ENCODE measurements at places on chromosomes 1 and 21. TPM values are rescaled to one million over a fixed set of nuclear protein-coding genes. Genes with fewer than 3 reads are reported as not detected.

Gene CR1
- 0.09 TPM for total RNA-seq

Gene FCGR1A
- not detected for total RNA-seq

Gene IL10RB
- total RNA-seq: 36.4 TPM

Gene S100A11
- 252 TPM for total RNA-seq

Gene HIVEP3
- 22.8 TPM for total RNA-seq

Gene CD48
- total RNA-seq: 215 TPM

Gene DEPDC1
- total RNA-seq: 18.0 TPM

Gene LY9
- 19.0 TPM for total RNA-seq

Gene SEMA4A
- 80.3 TPM for total RNA-seq

Gene KIF2C
- 134 TPM for total RNA-seq

Gene DHX9
- total RNA-seq: 94.6 TPM

Gene WLS
- total RNA-seq: not detected

Gene USP1
- total RNA-seq: 84.3 TPM

Gene SLC5A9
- not detected for total RNA-seq

Gene CACYBP
- 306 TPM for total RNA-seq

Gene KANK4
- not detected for total RNA-seq

Gene DNASE2B
- total RNA-seq: not detected

Gene ADGRL2
- not detected for total RNA-seq

Gene DRAXIN
- total RNA-seq: 0.12 TPM

Gene CD1D
- total RNA-seq: not detected

Gene CYP4A11
- total RNA-seq: not detected

Gene SHE
- total RNA-seq: 0.19 TPM

Gene CSF3R
- 0.30 TPM for total RNA-seq

Gene MORC3
- total RNA-seq: 32.7 TPM

Gene FAM72D
- total RNA-seq: 38.3 TPM

Gene FOXD3
- not detected for total RNA-seq

Gene HNRNPCL2
- total RNA-seq: not detected

Gene CLIC6
- 0.82 TPM for total RNA-seq

Gene LDLRAD1
- not detected for total RNA-seq

Gene AMY1B
- not detected for total RNA-seq

Gene KCND3
- not detected for total RNA-seq

Gene TRMT13
- total RNA-seq: 19.9 TPM

Gene FCRL2
- not detected for total RNA-seq

Gene LMOD1
- not detected for total RNA-seq

Gene SH2D1B
- 0.32 TPM for total RNA-seq

Gene SLAMF6
- total RNA-seq: 41.6 TPM

Gene CFAP45
- 2.8 TPM for total RNA-seq

Gene ANGPTL3
- total RNA-seq: not detected

Gene CENPF
- total RNA-seq: 96.3 TPM

Gene ALPL
- not detected for total RNA-seq

Gene RPTN
- total RNA-seq: not detected

Gene IFFO2
- total RNA-seq: 69.2 TPM

Gene CD55
- 137 TPM for total RNA-seq

Gene TFF2
- not detected for total RNA-seq

Gene PLCH2
- 26.3 TPM for total RNA-seq

Gene UBIAD1
- total RNA-seq: 28.5 TPM

Gene NPHS2
- not detected for total RNA-seq

Gene ZNF683
- total RNA-seq: 0.25 TPM
